ENCODE measurements at places on chromosomes 2 and 18.

- DNase-seq, result no peak
These were observed 414.5 kb downstream of the TNS1 start for GRCh38 chr2:217588266-217588665.

DNA sequence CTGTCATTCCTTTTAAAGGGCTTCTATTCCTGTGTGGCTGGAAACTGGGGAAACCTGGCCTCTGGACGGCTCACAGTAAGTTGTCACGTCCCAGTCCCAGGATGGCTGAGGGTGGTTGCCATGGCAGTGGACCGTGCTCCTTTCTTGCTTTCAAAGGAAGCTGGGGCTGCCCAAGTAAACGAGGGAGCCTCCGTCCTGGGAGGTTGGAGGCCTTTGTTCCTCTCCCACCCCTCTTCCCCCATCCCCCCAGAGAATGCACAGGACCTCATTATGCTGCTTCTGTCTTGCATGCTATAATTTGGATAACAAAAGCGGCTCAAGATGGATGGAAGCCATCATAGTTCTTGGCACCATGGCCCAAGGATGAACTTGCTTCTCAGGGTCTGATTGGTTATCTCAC lies 325.5 kb upstream of the HS6ST1 start:
- DNase-seq, result peak; percentile 56

DNA sequence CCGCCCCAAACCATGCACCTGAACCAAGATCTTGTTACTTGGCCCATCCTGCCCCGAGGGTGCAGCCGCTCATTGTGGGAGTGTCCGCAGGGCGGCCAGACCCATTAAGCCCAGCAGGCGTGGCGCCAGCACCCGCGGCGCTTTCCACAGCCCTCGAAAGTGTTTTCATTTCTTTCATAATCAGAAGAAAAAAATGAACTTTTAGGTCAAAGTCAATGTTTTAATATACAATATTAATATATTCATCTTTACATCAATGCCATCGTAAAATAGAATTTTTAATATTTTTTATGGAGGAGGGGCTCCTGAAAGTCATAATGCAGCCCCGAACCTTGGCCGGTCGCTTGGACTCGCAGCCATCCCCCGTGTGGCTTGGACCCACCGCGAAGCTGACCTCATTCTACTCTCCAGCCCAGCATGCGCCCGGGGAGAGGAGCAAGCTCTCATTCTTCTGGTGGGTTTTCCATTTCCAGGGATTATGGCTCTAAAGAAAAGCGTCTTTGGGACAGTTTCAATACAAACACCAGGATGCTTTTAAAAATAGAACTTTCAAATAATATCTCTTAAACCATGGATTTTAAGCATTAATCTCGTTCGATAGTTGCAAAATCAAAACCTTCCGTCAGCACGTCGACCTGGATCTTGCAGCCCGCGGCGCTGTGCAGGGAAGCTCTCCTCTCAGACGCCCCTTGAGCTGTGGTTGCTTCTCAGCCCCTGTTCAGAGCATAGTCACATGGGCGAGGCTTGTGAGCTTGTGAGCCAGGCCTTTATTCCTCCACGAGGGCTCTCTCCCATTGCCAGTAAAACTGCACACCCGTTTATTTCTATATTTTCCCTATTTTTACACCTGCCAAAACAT lies 17.2 kb upstream of the ASB1 start:
- DNase-seq, result no peak

DNA sequence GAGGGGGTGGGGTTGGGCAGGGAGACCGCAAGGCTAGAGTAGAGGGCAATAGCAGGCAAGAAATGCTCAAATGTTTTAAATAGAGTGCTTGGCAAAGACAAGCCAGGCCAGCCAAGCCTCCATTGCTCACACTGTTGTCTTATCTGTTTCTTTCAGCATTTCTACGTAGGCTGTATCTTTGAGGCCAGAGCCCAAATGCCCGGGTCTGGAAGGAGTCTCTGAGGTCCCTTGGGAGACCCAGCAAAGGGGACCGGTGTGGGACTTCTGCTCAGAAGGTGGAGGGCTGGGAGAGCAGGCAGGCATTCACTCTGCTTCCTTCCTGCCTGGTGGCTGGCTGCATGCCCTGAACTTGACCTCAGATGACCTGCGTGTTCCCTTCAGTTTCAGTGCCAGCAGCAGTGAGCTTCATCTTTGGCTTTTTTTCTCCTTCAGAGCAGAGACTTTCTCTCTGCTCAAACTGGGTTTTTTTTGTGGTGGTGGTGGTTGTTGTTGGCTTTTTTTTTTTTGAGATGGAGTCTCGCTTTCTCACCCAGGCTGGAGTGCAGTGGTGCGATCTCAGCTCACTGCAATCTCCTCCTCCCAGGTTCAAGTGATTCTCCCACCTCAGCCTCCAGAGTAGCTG lies 13.7 kb upstream of the TET3 start:
- DNase-seq, result no peak

- no peak for DNase-seq
These were observed 38.9 kb downstream of the CTAGE1 start for GRCh38 chr18:22378672-22379282.

GRCh38 chr18:39450958-39451357 lies 1885.4 kb upstream of the CELF4 start:
- DNase-seq, result no peak

DNA sequence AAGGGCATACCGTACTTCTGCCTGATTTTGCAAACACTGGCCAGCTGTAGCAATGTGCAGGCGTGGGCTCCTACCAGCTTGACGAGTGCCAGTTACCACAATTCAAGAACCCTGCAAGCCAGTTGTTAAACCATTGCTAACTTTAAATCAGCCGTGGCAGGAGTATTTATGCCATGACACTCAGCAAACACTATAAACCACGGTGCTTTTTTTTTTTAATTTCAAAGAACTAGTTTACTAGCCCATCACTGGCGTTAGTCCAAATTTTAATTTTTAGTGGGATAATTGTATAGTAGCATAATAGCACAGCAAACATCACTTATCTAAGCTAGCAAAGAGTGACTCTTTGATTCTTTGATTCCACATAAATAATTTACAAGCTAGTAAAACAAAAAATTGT lies 111.1 kb downstream of the COL4A4 start:
- DNase-seq, result no peak
